Sigmoid colon (tissue), 7 donors: ENCODE measurements at places on chromosomes 3 and 15. TPM values are rescaled to one million over a fixed set of nuclear protein-coding genes. Genes with fewer than 3 reads are reported as not detected.

Gene GOLGB1
- 9.7 TPM for polyA plus RNA-seq

Gene PRTG
- not detected for polyA plus RNA-seq

Gene LRRC15
- polyA plus RNA-seq = 0.20 TPM

Gene UACA
- 44.4 TPM for polyA plus RNA-seq

Gene GP9
- polyA plus RNA-seq = 0.26 TPM

Gene CEMIP
- under 0.01 TPM for polyA plus RNA-seq

Gene MITF
- 2.1 TPM for polyA plus RNA-seq

Gene NR1I2
- 39.6 TPM for polyA plus RNA-seq

Gene SLC22A14
- polyA plus RNA-seq = not detected

Gene TRAT1
- polyA plus RNA-seq = not detected

Gene TEX9
- polyA plus RNA-seq = 3.0 TPM

Gene PDIA3
- 82.5 TPM for polyA plus RNA-seq

Gene LYZL4
- polyA plus RNA-seq = not detected

Gene SLC9C1
- polyA plus RNA-seq = 0.07 TPM

Gene RGMA
- polyA plus RNA-seq = 1.4 TPM

Gene PLXND1
- 9.6 TPM for polyA plus RNA-seq

Gene SOX14
- polyA plus RNA-seq = not detected

Gene MORC1
- not detected for polyA plus RNA-seq

Gene MUC20
- polyA plus RNA-seq = 7.8 TPM

Gene CLDN16
- polyA plus RNA-seq = 0.01 TPM

Gene ATP10A
- 0.23 TPM for polyA plus RNA-seq

Gene NMB
- 0.69 TPM for polyA plus RNA-seq

Gene ARL14
- 23.3 TPM for polyA plus RNA-seq

Gene MEIS2
- 4.2 TPM for polyA plus RNA-seq

Gene DAPK2
- 19.2 TPM for polyA plus RNA-seq

Gene HYAL1
- polyA plus RNA-seq = 9.5 TPM

Gene XIRP1
- polyA plus RNA-seq = 1.2 TPM

Gene IQCF2
- not detected for polyA plus RNA-seq

Gene CASR
- polyA plus RNA-seq = under 0.01 TPM

Gene VGLL3
- 4.8 TPM for polyA plus RNA-seq

Gene CCDC80
- 1.8 TPM for polyA plus RNA-seq

Gene TMIE
- polyA plus RNA-seq = not detected

Gene CACNA2D3
- polyA plus RNA-seq = 0.32 TPM

Gene GRK7
- 0.06 TPM for polyA plus RNA-seq

Gene FAM81A
- under 0.01 TPM for polyA plus RNA-seq

Gene FGF12
- polyA plus RNA-seq = 0.32 TPM

Gene COLQ
- 0.69 TPM for polyA plus RNA-seq

Gene GPR87
- polyA plus RNA-seq = not detected

Gene CPNE9
- polyA plus RNA-seq = 0.22 TPM

Gene LSAMP
- 1.2 TPM for polyA plus RNA-seq
